ENCODE measurements at places on chromosomes 16 and 17.
A peak's percentile ranks its signal among the peaks of the same experiment; 100 is the strongest.

DNA sequence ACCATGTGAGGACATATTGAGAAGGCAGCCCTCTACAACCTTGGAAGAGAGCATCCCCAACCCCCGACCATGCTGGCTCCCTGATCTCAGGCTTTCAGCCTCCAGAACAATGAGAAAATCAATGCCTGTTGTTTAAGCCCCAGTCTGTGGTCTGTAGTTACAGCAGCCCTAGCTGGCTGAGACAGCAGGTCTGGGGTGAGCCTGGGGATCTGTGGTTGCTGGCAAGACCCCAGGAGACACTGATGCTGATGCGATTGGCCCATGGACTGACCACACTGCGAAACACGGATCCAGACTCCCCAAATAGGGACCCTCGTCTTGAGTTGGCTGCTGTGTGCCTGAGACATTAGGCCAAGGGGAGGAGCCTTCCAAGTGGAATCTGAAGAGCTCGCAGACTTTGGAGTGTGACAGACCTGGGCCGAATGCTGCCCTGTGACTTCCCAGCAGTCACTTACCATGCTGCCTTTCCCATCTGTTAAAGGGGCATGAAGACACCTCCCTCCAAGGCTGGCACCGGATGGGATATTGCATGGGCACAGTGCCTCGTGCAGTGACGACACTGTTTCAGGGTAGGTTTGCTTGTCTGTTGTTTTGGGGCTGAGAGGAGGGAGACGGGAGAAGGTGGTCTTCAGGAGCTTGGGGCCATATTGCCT, 147.8 kb upstream of the RPL38 start:
- DNase-seq: no peak

- no peak for DNase-seq
These were observed 14.2 kb downstream of the CDRT4 start for GRCh38 chr17:15453246-15453645.

GRCh38 chr17:67652433-67652832, 65.3 kb upstream of the NOL11 start:
- no peak for DNase-seq

- no peak for DNase-seq
These were observed 6.2 kb downstream of the VAT1L start for GRCh38 chr16:77794586-77794985.

DNA sequence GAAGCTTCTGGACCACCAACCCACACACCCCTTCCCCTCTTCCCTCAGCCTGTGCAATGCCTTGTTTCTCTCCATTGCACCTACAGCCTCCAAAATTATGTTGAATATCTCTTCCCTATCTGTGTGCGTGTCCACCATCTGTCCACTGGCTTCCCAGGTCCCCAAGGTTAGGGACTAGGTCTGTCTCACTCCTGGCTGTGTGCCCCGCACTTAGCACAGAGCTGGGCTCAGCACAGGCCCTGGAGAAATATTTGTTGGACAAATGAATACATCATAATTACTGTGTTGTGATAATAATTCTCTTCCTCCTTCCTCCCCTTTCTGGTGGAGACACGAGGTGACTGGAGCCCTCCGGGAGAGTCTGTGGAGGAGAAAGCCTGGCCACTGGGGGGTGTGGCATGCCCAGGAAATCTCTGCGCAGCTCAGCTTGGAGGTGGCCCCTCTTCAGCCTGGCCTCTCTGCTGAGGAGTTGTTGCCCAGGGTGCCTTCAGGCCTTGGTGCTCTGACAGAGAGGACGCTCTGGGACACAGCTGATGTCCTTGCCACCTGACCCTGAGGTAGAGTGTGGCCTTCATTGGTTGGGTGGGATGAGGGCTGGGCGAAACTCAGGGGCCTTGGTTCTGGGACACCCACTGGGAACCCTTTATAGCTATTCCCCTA, 3.3 kb upstream of the BRD7 start:
- peak; percentile 18 for DNase-seq

- DNase-seq: no peak
These were observed 30.8 kb downstream of the OTOA start for GRCh38 chr16:21694609-21695008.

DNA sequence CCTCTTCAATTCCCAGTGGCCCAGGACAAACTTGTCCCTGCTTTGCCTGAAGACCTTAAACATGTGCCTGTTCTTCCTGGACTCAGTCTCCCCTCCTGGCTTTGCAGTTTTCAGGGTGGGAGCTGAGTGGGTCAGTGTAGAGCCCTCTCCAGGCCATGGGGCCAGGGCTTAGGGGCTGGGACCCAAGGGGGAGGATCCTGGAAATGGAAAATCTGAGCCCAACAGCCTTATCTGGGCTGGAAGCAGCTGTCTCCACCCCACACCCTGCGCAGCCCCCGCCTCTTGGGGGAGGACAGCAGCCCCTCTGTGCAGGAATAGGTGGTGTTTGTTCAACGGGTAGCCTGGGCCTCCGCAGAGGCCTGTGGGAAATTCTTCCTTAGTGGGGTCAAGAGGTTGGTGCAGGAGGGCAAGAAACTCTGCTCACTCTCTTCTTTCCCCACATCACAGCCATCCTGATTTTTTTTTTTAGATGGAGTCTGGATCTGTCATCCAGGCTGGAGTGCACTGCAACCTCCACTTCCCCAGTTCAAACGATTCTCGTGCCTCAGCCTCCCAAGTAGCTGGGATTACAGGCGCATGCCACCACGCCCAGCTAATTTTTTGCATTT, 6.8 kb upstream of the SMTNL2 start:
- no peak for DNase-seq

GRCh38 chr17:72511874-72512273, 391.1 kb downstream of the SOX9 start:
- DNase-seq: no peak

GRCh38 chr16:1357906-1358566, 6.3 kb downstream of the GNPTG start:
- no peak for DNase-seq

DNA sequence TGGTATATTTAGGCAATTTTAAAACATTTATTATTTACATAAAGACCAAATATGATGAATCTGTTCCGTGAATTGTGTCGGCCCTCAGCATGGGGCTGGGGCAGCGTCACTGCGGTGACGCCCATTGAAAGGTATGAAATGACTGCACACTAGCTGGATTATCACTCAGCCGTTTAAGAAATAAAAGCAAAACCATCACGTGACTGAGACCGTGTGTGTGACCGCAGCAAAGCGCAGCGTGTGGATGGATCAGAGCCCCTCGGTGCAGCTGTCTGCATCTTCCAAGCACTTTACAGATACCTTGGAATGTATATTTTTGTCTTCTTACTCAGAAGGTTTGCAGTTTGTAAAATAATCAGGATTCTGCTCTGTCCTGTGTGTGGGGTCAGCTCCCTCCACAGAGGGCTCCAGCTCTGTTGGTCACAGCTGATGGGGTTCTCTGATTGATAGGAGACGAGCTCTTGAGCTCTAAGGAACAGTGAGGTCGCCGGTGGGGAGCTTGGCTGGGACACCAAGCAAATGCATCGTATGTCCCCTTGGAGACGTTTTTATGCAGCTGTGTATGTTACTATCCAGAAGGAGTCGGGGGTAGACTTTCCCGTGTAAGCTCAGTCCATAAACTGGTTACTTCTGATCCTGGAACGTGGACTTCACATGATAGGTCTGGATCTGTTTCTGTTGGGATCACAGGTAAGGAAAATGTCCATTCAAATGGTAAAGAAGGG, 45.1 kb downstream of the WDR45B start:
- no peak for DNase-seq

GRCh38 chr17:80831491-80831890, 160.2 kb upstream of the CHMP6 start:
- no peak for DNase-seq

DNA sequence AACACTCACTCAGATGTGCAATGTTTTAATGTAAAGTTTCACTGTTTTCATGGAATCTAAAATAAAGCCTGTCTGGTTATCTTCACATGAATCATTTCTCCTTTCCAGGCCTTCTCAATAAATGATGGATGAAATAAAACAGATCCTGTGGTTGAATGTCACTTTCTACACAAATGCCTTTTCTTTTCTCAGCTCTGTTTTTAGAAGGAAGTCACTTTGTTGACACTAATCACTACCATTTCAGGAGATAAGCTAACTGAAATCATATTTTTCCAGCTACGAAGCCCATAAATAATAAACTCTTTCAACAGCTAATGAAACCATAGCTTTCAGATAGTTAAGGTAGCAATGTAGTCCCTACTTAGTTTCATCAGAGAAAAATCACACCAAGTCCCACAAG, 17.9 kb downstream of the NME2 start:
- DNase-seq: no peak

- no peak for DNase-seq
These were observed 3.5 kb downstream of the SLC16A3 start for GRCh38 chr17:82232322-82232820.

- no peak for DNase-seq
These were observed 35.2 kb downstream of the MBTD1 start for GRCh38 chr17:51224402-51225262.

DNA sequence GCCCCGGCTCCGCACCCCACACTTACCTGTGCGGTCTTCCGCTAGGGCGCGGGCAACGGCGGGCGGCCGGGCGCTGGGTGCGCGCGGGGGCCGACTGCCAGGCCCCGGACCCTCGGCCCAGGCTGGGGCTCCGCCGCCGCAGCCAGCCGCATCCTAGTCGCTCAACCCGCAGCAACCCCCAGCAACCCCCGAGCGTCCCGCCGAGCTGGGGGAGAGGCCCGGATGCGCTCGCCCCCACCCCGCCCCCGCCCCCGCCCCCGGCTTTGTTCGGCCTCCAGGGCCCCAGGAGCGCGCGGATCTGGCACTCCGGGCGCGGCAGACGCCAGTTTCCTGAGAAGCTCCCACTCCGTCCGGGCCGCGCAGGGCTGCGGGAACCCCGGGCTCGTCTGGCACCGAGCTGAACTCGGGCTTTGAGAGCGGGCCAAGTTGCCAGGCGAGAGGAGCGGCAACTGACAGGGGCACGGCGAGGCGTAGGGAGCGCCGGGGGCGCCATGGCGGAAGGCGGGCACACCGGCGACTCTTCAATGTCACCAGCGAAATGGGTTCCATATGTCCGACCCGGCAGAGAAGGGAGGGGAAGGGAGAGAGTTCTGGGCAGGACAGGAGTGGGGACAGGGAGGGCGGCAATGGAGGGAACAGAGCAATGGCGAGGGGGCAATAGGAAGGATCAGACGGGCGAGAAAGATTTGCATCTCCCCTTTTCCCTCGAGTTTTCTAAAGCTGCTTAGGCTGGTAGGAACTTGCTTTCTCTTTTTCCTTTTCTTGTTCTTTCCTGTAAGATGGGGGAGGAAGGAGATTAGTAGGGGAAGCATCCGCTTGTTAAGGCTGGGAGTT, 13.7 kb downstream of the HOXB4 start:
- DNase-seq: no peak

- DNase-seq: peak; percentile 34
These were observed at the start of gene ERBB2 for GRCh38 chr17:39699818-39700147. Gene ERBB2, plus strand, starts transcription at chr17:39700064. Its CDS starts 175 bp downstream, at chr17:39700239.

DNA sequence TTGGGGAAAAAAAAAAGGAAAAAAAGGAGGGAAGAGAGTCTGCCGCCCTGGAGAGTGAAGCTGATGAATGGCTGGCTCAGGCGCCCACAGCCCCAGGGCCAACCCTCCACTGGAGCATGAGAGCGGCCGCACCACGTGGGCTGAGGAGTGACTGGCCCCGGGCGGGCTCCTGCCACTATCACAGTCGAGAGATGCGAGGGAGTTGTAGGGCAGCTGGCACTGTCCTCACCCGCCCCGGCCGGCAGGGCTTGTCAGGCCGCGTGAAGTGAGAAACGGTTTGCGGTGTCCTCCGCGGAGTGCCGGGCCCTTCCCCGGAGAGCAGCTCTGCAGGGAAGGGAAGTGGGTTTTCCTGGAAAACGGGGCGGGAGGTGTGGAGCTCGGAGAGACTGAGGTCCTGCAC, 45.9 kb downstream of the JPH3 start:
- DNase-seq: no peak

DNA sequence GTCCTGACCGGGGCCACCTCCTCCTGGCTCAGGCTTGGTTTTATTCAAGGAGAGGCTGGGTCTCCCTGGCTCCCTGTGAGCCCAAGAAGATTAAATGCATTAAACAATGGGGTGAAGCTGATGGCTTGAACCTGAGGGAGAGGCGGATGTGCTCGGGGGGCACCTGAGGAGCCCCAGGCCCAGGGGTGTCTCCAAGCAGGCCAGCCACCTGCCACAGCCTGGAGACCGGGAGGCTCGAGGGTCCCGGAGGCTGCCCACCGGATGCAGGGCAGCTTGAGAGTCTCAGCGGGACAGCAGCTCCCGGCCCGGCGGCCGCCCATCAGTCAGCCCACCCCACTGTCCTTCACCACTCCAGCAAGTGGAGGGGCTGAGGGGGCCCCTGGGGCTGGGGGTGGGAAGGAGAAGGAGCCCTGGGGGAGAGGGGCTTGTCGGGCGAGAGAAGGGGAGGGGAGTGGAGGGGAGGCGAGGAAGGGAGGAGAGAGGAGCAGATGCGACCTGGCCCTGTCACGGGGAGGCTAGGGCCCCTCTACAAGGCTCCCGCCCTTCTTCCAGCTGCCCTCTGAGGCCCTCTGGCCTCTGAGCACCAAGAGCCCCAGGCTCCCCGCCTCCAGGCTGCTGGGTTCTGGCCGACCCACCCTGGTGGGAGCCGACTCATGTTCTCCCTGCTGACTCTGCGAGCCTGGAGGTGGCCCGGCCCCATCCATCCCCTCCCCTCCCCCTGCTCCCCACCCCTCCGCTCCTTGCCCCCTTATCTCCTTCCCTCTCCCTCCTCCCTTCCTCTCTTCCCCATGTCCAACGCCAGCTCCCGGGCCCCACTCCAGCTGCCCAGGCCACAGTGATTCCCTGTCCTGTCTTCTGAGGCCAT, 13.2 kb downstream of the CD7 start:
- DNase-seq: no peak

DNA sequence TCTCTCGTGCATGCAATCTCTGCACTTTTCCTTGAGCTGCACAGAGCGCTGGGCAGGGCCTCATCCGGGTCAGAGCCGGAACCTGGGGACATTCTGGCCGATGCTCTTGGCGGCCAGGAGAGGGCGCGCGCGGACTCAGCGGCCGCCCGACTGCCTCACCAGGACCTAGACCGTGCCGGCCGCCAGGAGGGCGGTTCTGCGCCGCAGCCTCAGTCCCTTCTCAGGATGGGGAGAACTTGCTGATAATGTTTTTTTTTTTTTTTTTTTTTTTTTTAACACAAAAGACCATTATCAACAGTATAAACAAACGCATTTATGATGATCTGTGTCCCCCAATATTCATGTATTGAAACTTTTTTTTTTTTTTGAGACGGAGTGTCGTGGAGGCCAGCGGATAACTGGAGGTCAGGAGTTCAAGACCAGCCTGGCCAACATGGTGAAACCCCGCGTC, 8.1 kb upstream of the FLYWCH2 start:
- DNase-seq: peak; percentile 33

DNA sequence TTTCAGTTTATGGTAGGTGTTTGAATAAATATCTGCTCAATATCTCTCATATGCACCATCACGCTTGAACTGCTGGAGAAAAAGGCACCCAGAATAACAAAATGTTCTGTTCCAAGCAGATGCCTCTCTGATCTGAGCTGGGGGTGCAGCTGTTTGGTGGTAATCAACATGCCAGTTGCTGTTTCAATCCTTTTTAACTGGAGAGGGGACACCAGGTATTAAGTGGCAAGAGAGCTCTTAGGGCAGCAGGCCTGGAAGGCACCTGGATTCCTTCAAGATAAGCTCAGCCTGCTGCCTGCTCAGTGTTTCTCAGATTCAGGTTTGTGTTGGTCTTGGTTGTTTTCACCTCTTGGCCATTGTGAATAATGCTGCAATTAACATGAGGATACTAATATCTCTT, 27.2 kb upstream of the VAT1L start:
- no peak for DNase-seq

- DNase-seq: no peak
These were observed 42.8 kb downstream of the METRNL start for GRCh38 chr17:83121921-83122820.

GRCh38 chr17:67186782-67187181, 58.2 kb downstream of the HELZ start:
- no peak for DNase-seq

Data from caudate nucleus (tissue), 63 donors.